Thyroid gland (tissue), 4 donors: ENCODE measurements at places on chromosomes 3 and 15. TPM values are rescaled to one million over a fixed set of nuclear protein-coding genes. Genes with fewer than 3 reads are reported as not detected.

GRCh38 chr15:93179700-93180102 lies 90.7 kb upstream of the RGMA start:
- H3K4me1 ChIP-seq = no peaks in the 10 kb centered on the region
- no peak for DNase-seq
- no peak overlapping the region for H3K27ac ChIP-seq
- no peak overlapping the region for H3K4me3 ChIP-seq

DUOXA2 gene
- 21.5 TPM for total RNA-seq

MEGF11 gene
- 0.20 TPM for total RNA-seq

GRCh38 chr15:27119695-27120266 lies 148.8 kb downstream of the GABRG3 start:
- DNase-seq = no peak
- no peaks in the 10 kb centered on the region for H3K4me1 ChIP-seq
- H3K27me3 ChIP-seq = no peaks in the 10 kb centered on the region
- H3K4me3 ChIP-seq = no peak overlapping the region
- H3K36me3 ChIP-seq = no peaks in the 10 kb centered on the region
- H3K27ac ChIP-seq = no peak overlapping the region

LIPH gene
- 0.13 TPM for total RNA-seq

DNA sequence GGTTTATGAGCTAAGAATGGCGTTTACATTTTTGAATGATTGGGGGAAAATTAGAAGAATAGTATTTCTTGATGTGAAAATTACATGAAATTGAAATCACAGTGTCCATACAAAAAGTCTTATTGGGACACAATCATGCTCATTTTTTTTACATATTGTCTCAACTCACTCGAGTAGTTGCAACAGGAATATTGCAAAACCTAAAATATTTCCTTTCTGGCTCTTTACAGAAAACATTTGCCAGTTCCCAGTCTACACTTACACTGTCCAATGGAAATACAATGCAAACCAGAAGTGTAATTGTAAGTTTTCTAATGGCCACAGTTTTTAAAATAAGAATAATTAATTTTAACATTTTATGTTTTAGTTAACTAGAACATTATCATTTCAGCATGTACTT lies 137.8 kb downstream of the SAMMSON start:
- H3K36me3 ChIP-seq = no peaks in the 10 kb centered on the region
- DNase-seq = no peak
- H3K4me3 ChIP-seq = no peak overlapping the region
- H3K4me1 ChIP-seq = no peaks in the 10 kb centered on the region

DNA sequence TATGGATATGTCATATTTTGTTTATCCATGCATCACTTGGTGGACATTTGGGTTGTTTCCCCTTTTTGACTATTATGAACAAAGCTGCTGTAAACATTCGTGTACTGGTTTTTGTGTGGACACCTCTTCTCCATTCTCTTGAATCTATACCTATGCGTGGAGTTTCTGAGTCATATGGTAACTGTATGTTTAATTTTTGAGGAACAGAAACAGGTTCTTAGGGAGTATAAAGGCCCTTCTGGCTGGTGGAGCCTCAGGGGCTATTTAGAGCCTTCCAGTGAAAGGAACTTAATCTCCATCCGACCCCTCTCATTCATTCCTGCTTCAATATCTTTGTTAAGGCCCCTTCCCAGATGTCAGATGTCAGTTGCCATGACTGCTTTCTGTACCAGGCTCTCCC lies 14.1 kb upstream of the CTXND1 start:
- H3K27ac ChIP-seq = no peak overlapping the region
- no peaks in the 10 kb centered on the region for H3K4me1 ChIP-seq
- no peaks in the 10 kb centered on the region for H3K27me3 ChIP-seq
- no peak overlapping the region for H3K4me3 ChIP-seq

DNA sequence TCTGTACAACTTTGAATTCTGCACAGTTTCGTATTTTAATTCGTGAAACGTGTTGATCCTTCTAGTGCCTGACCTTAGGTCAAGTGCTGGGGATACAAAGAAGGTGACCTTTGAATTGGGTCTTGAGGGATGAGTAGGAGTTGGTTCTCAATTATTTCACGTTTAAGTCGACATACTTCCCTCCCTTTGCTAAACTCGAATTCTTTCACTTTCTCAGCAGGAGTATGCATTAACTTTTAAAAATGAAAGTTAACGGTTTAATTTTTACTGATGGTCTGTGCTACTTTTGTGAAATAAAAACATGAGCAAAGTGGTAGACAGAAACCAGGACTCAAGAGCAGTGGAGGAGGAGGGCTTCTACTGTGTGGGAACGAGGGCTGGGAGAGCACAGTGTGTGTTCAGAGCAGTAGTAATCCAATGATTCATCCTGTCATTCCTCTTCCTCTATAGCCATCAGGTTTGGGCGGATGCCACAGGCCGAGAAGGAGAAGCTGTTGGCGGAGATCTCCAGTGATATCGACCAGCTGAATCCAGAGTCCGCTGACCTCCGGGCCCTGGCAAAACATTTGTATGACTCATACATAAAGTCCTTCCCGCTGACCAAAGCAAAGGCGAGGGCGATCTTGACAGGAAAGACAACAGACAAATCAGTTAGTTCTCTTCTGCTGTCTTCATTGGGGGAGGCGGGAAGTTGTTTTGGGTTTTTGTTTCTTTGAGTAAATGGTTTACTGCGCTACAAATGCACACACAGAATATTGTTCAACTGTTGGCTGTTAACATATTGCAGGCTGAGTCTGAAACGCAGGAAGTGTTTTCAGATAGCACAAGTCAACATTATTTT lies 78.6 kb upstream of the TSEN2 start:
- DNase-seq = peak; percentile 52
- H3K27ac ChIP-seq = no peak overlapping the region
- H3K36me3 ChIP-seq = no peaks in the 10 kb centered on the region
- H3K4me1 ChIP-seq = no peaks in the 10 kb centered on the region
